CD4-positive, alpha-beta T cell treated with Interleukin-4 for 1 hour (primary cell): ENCODE measurements at places on chromosomes 12 and 14.

DNA sequence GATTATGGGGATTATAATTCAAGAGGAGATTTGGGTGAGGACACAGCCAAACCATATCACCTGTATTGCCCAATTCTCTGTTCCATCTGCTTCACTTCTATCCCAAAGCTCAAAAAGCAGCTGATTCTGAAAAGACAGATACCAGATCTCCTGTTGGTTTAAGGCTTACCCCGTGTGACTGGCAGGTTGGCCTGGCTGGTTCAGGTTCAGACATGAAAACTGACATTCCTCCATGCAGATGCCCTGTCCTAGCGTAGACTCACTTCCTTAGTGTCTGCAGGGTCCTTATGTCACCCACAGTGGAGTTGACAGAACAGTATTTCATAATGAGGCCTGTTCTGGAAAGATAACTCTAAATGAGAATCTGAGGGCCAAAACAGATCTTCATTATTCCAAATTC, 61.1 kb upstream of the FLRT2 start:
- no peak for DNase-seq

GRCh38 chr14:103624860-103625259, 4.2 kb upstream of the KLC1 start:
- peak; percentile 18 for DNase-seq

- DNase-seq, result no peak
Observed at GRCh38 chr12:106648736-106649135, 65.9 kb downstream of the RFX4 start.

- no peak for DNase-seq
Observed at GRCh38 chr12:65948320-65949008, 124.2 kb downstream of the HMGA2 start.

GRCh38 chr14:21302013-21302835, 22.3 kb downstream of the RPGRIP1 start:
- no peak for DNase-seq

DNA sequence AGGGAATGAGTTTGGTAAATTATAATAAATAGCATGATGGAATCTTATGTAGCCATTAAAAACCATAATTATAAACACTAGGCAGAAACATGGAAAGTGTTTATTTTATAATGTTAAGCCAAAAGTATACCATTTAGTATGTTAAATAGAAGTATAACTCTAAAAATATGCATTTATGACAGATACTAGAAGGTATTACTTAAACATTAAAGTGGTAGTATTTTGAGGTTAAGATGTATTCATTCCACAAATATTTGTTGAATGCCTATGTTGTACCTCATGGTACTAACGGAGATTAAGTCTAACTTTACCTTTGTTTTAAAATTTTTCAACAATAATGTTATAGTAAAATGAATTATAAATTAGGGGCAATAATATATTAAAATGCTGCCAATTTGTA, 24.1 kb downstream of the TTC8 start:
- no peak for DNase-seq

DNA sequence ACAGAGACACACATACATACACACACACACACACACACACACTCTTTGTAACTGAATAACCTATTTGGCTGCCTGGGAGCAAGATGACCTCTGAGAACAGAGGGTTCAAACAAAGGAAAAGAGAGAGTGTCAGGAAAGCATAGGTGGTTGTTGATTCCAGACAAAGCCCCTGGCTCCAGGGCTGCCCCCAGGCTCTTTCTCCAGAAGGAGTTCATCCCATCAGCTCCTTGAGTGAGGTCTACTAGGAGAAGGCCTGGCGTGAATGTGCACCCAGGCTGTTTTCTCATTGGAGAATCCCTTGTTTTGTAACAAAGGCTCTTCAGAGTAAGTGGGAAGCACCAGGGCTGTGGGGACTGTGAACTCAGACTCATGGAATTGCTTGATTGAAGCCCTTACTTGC, 151.9 kb downstream of the EMP1 start:
- no peak for DNase-seq

DNA sequence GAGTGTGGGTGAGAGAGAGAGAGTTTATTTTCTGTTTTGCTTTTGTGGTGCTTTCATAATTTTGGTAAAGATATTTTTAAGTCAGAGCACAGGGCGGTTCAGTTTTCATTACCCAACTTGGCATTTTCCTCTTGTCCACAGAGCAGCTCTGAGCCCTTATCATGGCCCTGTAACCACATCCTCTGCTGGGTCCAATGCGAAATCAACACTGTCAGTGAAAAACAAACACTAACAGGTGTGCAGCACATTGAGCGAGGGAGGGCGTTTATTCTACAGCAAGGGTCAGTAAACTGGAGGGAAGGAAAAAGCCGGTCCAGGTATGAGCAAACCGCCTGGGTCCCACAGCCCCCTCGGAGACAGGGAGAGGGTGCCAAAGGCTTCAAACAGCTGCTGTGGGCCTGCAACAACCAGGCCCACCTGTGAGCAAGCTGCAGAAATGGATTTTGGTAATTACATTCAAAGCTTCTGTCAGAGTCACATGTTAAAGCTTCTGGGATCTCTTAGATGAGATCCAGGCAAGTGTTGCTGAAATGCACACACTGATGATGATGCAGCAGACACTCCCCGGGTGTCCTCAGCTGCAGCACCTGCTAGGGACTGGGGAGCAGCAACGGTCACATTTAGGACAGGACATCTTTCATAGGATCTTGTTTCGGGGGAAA, 132.7 kb upstream of the DYRK2 start:
- peak; percentile 63 for DNase-seq

DNA sequence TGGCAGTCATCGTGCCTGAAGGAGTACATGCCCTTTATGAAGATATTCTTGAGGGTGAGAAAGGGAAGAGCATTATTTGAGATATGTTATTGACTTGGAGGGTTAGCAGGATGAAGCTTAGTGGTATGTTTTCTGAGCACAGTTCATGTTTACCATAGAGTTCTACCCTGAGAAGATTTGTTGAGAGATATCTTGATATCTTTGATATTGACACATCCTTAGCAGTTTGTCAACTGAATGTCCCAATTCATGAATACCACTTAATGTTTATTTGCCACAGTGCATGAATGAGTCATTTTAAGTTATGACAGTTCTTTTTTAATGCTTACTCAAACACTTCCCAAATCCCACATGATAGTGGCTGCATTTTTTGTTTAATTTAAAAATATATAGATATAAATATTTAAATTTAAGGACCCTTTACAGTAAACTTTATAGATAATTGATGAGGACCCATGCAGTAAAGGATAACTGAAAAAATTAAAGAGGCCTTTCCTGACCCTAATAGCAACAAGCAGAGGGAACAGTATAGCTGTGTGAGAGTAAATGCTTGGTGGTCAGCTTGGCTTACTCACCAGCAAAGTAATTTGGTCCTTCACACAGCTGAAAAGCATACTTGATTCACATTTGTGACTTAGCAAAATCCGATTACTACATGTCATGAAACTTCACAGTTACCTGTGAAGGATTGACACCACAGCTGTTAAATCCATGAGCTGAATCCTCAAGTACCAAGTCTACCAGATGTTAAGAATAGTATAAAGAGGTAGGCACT, 25.8 kb downstream of the SLC39A9 start:
- DNase-seq, result no peak

GRCh38 chr12:52049688-52050087, 1.6 kb upstream of the NR4A1 start:
- no peak for DNase-seq

- no peak for DNase-seq
Observed at GRCh38 chr14:105178069-105178867, 2.8 kb downstream of the NUDT14 start.

- peak; percentile 95 for DNase-seq
Observed at GRCh38 chr12:56116267-56117081, at the start of gene RPL41. RPL41 (plus strand) TSS chr12:56116633.

- no peak for DNase-seq
Observed at GRCh38 chr14:31543969-31544799, 17.0 kb upstream of the NUBPL start.

- no peak for DNase-seq
Observed at GRCh38 chr14:63266106-63266505, 52.6 kb downstream of the GPHB5 start.

- DNase-seq, result no peak
Observed at GRCh38 chr12:91074154-91074709, 16.4 kb upstream of the KERA start.

DNA sequence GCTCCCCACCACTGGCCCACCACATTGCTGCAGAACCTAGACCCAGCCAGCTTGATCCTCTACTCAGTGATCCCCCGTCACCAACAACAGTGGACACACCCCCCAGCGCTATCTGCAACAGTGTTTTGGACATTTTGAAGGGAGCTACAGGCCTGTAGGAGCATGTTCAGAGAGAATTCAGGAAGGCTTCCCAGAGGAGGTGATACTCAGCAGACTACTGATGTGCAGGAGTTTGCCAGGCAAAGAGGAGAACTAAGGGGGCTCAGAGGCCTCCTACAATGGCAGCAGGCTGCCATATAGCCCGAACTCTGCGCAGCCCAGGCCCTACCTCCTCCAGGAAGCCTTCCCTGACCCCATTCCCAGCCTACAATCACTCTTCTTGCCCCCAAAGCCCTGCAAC, 70.0 kb downstream of the SYNE3 start:
- no peak for DNase-seq

DNA sequence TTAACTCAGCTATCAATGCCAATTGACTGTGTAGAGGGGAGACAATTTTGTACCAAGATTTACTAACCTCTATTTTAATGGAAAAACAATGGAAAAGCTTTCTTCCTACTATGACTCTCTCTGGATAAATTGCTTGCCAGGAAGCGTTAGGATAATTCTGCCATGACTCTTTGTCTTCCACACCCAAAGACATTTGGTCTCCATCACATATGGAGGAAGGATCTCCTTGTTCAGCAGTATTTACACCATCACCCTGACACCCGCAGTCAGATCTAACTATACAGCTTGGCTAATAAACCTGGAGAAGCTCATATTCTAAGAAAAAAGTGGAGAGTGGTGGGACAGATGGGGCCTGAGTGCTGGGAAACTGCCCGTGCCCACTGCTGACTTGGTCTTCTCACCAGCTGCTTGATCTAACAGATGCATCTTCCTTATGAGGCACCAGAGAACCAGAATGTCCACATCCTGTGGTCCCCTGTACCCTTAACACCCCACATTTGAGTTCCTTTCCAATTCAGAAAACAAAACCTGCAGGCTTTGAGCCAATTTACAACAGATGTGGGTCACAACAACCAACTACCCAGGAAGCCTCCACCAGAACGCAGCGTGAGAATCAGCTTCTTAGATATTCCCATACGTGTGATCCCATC, 154.0 kb downstream of the DAD1 start:
- DNase-seq, result no peak

DNA sequence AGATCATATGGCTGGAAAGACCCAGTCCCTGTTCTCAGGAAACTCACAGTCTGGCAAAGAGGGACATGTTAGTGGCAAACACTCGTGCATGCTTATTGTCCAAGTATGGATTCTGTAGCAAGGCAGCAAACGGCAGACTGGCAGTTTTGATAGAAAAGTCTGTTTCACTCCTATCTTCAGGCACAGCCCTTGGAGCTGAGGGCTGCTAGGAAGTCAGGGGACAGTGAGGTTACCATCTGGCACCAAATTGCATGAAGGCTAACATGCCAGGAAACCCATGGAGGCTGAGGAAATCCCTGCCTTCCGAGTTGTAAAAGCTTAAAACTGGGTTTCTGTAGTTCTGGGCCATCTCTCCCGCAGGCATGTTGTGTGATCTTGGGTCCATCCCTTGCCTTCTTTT, 32.9 kb downstream of the CALM1 start:
- no peak for DNase-seq

DNA sequence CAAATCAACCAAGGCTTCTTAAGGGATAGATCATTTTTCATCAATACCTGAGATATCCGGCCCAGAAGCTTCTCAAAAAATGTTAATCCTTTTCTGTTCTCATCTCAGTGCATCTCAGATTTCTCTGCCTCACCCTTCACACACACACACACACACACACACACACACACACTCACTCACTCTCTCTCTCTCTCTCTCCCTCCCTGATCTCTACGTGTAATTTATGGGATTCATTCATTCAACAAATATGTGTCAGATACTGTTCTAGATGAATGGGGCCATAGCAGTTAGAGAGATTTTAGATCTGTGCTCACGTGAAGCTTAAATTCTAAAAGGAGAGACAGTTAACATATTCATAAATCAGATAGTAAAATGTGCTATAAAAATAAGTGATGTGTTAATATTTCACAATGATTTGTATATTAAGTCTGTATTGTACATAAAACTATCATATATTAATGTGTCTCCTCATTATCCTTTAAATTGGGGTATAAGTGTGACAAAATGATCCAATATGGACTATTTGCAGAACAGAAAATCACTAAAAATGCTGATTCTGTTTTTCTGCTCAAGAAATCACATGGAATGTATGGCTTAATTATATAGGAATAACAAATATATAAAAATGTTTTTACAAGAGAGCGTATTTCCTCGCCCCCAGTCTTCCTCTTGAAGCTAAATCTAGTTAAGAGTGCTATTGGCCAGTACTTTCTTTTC, 7.3 kb upstream of the FRMD6 start:
- no peak for DNase-seq

DNA sequence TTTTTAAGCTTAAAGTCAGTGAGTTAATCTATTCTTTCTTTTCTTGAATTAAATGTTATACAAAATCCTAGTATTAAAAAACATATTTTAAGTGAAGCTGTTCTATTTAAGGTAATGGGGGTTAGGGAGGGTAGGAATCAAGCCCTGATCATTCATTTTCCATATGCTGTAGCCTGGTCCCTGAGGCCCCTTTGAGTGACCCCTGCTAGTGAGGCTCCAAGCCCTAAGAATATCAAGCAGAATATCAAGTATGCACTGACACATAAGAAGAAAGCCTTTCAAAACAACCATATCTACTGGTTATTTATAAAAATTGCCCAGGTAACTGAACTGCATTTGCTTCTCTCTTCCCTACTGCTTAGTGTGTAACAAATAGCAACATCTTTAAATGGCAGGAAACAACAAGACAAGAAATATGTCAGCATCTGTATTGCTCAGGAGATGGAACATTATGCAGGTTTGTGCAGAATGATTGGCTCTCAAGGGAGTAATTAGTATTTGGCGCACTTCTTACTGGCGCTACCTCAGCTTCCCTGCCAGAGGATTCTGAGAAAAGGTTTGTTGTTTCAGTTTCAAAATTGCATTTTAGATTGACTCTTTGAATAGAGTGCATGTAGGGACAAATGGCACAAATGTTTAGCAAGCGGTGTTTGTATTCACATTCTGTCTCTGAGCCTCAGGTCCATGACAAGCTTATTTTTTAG, 223.0 kb downstream of the DUSP6 start:
- DNase-seq, result no peak

- DNase-seq, result no peak
Observed at GRCh38 chr12:89674326-89674942, 34.2 kb downstream of the ATP2B1 start.

- DNase-seq, result no peak
Observed at GRCh38 chr14:32932302-32932913, 6.3 kb upstream of the NPAS3 start.

GRCh38 chr14:50069325-50069724, 47.0 kb downstream of the VCPKMT start:
- no peak for DNase-seq

DNA sequence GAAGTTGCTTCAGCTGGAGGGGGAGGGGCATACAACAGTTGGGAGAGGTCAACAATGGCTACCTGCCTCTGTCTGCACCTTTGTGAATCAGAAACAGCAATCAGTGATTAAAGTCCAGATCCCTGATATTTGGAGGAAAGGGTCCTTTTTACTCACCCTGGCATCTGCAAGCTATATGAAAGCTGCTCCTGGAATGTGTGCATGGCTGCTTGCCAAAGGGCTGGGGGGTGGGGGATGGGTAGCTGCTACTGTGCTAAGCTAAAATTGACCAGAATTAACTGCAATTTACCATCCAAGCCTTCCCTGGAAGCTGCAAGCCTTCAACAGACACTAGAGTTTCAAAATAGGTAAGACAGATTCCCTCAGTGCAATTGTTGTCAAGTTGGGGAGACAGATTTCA, 13.5 kb upstream of the GTF2A1 start:
- DNase-seq, result no peak
